ENCODE measurements at places on chromosomes 7 and 10.

GRCh38 chr10:93712593-93712992 lies 10.2 kb upstream of the FRA10AC1 start:
- DNase-seq, result no peak

DNA sequence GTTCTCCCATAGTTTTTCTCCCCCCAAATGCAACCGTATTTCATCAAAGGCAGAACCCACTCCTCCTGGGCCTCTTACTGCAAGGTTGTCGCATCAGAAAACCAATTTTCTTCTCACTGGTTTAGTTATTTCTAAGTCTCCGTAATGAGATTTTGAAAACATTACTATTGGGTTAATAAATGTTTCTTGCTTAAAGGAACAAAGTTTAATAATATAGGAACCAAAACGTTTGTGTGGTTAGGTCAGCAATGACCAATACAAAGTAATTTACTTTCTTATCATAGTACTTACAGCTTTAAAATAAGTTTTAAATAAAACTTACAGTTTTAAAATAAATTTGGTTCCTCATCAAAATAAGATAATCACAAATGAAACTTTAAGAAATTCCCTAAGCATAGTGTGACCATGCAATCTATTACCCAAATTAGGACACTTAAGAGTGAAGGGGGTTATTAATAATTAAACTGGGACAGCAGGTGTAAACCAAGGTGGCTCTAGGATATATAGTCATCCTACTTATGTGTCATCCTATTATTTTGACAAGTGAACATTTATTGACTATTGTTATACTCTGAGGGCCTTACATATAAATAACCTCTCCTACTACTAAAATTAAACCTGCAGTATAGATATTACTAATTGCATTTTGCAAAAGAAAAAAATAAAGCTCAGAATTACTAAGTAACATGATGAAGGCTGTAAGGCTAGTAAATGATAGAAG lies 415.4 kb upstream of the LRRN3 start:
- DNase-seq, result no peak

GRCh38 chr7:142001163-142001874 lies 5.6 kb downstream of the MGAM start:
- DNase-seq, result no peak

DNA sequence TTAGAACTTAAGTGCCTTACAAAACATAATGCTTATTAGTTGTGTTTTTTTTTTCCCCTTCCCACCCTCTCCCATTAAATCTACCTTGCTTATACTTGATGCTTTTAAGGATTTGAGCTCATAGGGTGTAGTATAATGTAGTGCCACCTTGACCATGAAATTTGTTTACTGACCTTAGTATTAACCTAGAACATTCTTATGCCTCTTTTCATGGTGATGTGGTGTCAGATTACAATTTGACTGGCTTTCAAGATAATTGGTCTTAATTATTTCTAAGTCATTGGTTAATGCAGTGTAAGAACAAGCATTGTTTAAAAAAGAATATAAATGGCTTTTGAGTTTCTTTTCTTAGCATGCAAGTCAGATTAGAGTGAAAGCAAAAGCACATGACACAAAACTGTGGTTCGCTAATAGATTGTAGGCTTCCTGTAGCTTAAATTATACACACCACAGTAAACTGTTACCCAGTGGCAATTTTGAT lies 61.8 kb downstream of the ADD3 start:
- DNase-seq, result no peak

DNA sequence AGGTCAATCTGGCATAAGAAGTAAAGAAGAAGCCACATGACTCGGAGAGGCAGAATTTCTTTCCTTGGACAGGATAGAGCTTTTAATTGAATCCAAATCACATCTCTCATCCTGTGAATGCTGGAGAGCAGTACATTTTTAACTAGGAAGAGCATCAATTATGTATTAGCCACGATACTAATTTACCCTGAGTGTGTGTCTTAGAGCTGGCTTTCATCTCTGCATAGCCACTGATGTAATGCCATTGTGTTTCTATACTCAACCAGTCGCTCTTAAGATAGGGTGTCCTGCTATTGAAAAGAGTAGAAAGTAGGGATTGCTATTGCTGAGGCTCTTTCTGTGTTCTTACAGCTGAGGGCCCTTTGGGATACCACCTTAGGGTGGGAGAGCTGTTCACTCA lies 280.3 kb downstream of the AUTS2 start:
- no peak for DNase-seq

DNA sequence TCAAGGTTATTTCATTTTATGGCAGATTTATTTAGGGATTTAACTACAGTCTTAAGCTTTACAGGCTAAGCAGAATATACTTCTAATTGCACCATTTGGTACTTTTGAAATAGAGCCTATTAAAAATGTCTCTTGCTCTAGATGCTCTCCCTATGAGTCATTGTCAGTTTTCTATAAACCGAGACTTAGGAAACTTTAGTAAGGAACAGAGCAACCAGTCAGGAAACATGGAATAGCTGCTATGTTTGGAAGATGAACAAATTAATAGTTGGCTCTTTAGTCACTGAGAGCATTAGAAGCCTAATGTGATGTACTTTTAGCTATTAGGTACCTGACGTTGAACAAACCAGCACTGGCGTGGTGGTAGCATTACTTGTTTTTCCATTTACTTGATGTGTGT lies 35.3 kb downstream of the INPP5F start:
- no peak for DNase-seq

GRCh38 chr10:72276421-72277339 lies 3.0 kb downstream of the DDIT4 start:
- DNase-seq, result no peak

DNA sequence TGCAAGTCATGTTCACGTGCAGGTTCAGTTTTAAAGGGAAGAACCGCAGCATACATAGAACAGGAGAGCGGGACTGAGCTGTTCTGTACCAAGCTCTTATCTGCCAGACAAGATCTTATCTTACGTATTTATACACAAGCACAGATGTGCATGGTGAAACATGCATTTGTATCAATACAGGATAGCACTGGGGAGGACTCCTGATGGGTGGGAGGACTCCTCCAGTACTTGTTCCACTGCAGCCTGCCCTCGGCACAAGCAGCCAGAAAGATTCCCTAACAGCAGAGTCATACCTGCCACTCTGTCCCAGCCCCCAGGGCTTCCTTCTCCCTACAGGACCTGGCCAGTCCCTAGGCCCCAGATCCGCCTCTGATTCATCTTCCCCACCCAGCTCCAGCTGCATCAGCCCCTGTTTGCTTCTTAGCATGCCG lies 13.2 kb upstream of the PRKCQ start:
- no peak for DNase-seq

GRCh38 chr10:30742471-30742870 lies 112.9 kb upstream of the LYZL2 start:
- DNase-seq, result no peak

DNA sequence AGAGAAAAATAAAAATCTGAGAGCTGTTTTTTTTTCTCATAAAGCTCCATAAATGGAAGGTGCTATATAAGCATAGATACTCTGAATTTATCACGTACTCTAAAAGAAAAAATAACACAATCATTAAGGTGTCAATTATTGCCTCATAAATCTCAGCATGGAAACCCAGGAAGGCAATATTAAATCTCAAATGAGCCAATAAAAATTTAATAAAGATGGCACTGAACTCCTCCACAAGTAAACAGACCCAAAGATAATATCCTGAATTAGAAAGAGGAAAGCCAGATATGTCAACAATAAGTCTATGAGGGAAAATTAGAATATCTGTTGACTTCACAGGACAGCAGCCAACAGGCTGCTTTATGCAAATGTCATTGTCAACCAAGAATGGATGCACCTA lies 66.5 kb downstream of the CDK6 start:
- DNase-seq, result no peak

DNA sequence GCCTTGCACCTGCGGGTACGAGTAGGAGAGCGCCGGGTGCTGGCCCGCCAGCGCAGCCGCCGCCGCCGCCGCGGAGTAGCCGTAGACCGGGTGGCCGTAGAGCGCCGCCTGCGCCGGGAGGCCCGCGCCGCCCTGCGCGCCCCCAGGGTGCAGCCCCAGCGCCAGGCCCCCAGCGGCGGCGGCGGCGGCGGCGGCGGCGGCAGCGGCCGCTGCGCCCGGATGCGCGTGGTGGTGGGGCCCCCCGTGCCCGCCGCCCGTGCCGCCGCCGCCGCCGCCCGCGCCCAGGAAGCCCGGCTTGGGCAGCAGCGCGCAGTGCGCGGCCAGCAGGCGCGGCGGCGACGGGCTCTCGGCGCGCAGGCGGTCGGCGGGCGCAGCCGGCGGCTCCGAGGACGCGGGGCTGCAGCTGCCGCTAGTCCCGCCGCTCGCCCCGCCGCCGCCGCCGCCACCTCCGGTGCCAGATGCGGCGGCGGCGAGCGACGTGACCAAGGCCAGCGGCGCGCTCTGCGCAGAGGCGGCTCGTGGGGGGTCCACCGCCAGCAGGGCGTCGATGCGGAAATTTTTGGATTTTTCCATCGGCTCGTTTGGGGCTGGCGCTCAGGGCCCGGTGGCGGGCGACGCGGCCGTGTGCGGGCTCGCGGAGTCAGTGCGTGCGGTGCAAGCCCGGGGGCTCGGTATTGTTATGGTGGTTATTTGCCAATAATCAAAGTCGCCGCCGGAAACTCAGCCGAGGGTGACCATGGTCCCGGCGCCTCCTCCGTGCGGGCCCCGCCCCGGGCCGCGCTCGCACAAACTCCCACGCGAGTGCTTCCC lies 480 bp downstream of the MNX1 start:
- no peak for DNase-seq

DNA sequence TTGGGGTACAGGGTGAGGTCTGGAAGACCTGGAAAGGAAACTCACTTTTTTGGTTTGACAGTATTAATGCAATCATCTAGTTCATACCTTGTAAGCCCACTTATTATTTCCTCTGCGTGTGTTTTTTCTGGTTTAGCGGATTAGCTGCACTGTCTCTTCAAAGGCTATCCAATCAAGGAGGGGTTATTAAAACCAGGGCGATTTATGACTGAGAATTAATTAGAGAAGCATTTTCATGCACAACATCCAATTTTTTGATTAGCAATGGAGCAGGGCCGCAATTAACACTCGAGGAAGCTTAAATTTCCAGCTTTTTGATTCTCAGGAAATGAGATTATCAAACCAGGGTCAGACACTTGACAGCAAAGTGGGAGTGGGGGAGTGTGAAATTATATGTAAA lies 248.9 kb downstream of the EXOC4 start:
- no peak for DNase-seq

GRCh38 chr7:12729112-12729511 lies 41.7 kb downstream of the ARL4A start:
- peak; percentile 95 for DNase-seq

DNA sequence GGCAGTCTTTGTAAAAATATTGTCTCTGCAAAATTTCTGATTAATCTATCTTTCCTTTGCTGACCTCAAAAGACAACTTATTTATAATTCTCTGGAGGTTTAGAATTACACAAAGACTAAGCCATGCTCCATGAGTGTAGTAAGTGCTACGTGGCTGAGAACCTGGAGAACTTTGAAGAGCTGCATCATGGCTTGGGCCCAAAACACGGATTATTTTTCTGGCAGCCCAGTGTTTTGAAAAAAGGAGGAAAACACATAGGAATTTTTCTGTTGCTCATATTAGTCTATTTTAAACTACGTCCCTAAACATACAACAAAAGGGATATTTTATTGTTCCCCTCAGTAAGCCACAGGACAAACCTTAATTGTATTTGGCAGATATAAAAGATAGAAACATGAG lies 360.7 kb upstream of the MYO3A start:
- no peak for DNase-seq

- no peak for DNase-seq
Observed at GRCh38 chr7:835485-836401, 3.5 kb downstream of the SUN1 start.

GRCh38 chr10:6161921-6162320 lies 40.8 kb upstream of the PFKFB3 start:
- DNase-seq, result no peak

DNA sequence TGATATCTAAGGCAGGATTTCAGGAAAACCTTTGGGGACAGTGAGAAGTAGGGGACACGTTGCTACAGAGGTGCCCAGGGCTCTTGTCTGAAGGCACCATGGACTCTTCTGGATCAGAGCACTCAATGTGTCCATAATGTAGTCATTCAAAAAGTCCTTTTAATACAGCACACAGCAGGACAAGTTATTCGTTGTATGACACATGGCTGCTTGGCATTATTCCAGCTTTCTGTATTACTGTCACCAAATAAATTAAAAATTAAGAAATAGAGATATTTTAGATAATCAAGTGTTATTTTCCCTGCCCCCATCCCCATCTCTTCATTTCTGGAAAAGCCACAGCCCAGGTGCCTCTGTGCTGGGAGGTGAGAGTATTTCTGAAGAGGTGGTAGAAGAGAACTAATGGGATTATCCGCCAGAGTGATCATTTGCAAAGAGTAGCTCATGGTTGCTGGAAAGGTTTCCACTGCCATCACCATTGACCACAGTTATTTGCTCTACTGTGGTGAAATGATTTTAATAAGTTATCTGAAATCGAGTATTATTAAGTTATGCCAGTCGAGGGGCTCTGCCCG lies 83.0 kb downstream of the CXCL12 start:
- no peak for DNase-seq

- no peak for DNase-seq
Observed at GRCh38 chr10:109928475-109928891, 5.2 kb upstream of the XPNPEP1 start.

DNA sequence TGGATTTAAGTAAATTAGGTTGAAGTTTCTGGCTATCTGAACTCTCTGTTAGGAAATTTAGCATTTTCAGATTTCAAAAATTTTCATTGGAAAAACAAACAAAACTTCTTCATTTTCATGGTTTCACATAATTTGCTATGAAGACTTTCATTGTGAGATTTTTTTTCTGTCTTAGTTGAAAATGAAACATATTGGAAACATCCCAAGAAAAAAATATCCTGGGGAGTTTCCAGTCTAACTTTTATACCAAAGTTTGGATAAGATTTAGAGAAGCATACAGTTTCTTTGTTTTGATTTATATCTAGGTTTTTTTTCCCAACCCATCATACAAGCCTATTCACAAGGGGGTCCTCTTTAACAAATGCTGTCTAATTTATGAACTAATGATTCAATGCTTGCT lies 300.5 kb upstream of the SEMA3A start:
- DNase-seq, result no peak

DNA sequence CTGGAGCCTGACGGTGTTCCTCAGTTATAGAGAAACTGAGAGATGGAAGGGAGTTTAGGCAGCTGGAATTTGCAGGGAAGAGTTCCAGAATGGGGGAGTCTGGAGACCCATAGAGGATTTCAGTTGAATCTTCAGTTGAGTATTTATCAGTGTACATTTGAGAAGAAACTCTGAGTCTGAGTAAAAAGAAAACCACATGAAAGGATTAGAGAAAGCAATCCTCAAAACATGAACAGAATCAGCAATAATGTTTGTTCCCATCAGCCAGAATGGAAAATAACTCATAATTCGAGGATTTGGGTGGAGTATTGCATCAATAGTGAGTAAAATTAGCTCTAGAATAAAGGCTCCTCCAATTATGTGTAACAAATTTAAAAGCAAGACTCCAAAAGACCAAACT lies 130.0 kb upstream of the AHR start:
- DNase-seq, result no peak

DNA sequence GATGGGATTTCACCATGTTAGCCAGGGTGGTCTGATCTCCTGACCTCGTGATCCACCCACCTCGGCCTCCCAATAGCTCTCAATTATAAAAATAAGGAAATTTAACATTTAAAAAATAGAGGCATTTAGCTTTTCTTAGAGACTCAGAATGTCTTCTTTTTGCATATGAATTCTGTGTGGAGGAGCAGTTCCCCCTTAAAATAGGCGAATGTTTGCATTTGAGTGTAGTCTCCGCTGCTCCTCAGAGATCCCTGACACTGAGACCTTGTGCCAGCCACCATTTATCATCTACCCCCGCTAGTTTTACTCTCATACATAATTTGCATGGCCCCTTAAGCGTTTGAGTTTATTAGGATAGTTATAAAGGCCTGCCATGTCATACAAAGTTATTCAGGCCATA lies 461.9 kb downstream of the SORCS3 start:
- no peak for DNase-seq

Measured in SHP77 (cell line).